ENCODE measurements at places on chromosomes 12 and 14.
A peak's percentile ranks its signal among the peaks of the same experiment; 100 is the strongest.

DNA sequence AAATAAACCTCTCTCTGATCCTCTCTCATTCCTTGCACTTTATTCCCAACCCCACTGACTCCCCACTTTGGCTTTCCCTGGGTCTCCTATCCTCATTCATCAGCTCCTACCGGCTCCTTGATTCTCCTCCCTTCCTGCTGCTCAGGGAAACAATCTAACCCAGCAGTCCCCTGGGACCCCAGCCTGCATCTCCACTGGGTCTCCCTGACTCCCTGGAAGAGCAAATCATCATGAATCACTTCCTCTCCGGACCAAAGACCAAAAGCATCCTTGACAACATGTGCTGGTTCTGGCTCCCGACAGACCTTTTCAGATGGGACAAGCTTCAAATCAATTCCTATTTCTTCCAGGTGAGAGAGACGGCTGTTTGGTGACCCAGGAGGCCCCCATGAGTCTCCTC, 76.6 kb downstream of the HSPB8 start:
- DNase-seq = no peak

DNA sequence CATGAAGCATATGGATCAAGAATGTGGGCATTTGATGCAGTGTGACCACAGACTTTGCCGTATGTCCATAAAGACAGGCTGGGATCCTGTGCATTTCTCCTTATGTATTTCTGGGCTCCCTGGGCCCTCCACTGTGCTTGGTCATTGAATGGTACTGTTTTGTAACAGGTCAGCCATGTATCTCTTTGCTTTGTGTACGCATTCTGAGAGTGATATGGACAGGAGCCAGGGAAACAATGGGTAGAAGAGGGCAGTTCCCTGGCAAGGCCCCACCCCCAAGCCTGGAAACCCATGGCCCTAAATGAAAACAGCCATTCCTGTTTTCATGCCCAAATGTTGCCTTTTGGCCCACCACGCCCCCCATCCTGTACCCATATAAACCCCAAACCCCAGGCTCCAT, 15.2 kb upstream of the FBXO34 start:
- DNase-seq = no peak

DNA sequence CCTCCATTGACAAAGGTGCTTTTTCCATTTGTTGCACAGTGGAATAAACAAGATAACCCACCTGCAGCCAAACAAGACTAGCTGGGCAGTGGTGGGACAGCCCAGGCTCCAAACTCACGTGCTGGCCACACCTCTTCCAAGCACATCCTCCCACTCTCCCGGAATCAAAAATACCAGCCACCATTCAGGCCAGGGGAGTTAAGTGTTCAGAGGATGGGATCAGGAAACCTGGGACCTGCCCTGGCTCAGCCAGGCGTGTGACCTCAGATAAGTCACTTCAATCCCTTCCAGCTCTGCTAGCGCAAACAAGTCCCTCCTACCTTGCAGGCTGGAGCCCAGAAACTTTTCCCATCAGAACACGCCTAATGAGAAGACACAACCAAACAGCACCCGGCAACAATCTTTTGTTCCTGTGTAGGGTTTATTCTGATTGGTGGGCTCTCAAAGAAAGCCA, 43.3 kb downstream of the ACTN1 start:
- no peak for DNase-seq

GRCh38 chr14:100440207-100440631, 117.1 kb downstream of the SLC25A47 start:
- peak; percentile 38 for DNase-seq

DNA sequence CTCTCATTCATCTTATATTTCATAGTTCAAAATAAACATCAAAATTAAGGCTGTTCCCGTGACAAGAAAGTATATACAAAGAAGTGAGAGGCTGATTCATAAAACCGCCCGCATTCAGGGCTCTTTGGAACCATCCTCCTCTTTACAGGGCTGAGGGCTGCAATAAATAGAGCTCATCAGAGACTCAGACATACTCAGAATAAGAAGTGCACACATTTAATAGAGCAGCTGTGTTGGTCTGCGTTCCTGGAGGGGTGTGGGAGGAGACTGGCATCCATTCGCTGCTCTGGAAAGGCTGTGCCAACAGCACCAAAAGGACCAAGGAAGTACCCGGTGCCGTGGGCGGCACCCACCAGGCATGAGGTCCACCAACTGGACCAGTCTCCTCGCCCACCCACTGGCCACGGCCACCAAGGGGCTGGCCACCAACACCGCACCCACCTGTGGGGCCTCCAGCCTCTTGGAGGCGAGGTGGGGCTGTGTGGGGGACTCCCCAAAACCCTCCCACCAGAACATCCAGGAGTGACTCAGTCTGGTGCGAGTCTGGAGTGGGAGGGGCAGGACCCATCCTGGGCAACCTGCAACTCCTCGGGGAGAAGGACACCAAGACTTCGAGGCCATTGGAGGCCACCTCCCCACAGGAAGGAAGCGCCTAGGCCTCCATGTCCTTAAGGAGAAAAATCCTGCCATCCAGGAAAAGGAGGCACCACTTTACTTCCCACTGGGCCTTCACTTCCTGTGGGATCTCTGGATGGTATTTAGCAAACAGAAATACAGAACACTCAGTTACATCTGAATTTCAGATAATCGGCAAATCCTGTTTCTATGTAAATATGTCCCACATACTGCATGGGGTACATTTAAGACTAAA, 32.7 kb downstream of the VCPKMT start:
- DNase-seq = peak; percentile 58

DNA sequence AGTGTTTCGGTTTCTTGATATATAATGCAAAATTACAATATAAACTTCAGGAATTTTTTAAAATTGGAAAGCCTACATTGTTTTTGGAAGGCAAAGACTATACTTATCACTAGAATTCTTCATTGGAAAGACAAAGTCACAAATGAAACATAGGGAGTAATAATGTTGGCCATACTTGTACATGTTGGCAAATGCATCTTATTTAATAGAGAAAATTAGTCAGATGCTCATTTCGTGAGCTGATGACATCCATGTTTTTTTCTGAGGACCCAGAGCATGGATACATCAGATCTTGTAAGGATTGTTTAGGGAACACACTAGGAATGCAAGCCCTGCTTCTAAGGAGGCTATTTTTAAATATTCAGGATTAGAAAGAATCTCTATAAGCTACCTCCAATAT, 4.6 kb upstream of the SLC15A5 start:
- no peak for DNase-seq

DNA sequence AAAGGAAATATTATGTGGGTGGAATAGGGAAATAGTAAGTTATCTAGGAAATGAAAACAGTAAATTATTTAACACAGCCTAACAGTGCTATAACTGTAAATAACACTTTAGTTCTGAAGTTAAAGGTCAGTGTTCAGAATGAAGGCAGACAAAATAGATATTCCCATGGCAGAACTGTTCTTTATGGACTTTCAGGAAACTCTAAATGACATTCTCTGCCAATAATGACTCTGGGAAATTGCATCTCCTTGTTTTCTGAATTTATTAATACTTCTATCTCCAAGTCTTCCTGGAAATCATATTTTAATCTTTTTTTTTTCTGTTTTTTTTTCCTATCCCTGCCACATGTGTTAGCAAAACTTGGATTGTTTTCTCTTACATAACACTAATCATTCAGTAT, 101.4 kb downstream of the PDE3A start:
- no peak for DNase-seq

GRCh38 chr14:40447017-40447416, 1014.8 kb upstream of the FBXO33 start:
- DNase-seq = no peak

GRCh38 chr12:4849115-4849541, 60.6 kb upstream of the KCNA1 start:
- DNase-seq = no peak

DNA sequence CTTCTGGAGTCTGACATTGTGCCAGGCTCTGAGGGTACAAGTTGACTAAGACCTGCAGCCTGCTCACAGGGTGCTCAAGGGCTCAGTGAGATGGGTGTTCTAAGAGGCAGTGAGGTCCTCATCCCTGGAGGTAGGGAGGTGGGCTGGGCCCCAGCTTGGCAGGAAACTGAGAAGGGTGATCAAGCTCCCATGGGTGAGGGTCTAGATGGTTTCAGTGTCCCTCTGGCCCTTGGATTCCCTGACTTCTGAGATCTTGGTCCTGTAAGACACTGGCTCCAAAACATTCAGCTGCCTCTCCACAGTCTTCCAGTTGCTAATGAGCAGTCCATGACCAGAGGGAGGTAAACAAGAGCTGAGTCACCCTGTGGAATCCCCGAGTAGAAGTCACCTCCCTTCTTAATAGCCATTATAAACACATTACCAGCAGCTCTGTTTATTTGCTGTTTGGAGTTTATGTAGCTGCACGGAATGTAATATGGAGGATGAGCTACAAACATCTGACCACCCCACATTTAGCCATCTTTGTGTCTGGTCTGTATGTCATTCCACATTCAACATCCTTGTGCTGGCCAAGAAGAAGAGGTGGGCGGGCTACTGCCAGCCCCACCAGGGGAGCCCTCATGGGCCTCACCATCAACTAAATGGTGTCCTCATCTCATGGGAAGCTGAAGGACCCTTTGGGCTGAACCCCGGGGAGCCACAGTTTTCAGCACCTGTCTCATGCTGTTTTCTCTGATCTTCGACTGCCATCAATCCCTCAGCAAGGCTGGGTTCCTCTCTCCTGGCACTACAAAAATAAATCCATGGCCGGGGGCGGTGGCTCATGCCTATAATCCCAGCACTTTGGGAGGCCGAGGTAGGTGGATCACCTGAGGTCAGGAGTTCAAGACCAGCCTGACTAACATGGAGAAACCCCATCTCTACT, 37.2 kb upstream of the BDKRB2 start:
- DNase-seq = no peak

- DNase-seq = no peak
Measured at GRCh38 chr12:123645380-123645779, 11.8 kb downstream of the GTF2H3 start.

DNA sequence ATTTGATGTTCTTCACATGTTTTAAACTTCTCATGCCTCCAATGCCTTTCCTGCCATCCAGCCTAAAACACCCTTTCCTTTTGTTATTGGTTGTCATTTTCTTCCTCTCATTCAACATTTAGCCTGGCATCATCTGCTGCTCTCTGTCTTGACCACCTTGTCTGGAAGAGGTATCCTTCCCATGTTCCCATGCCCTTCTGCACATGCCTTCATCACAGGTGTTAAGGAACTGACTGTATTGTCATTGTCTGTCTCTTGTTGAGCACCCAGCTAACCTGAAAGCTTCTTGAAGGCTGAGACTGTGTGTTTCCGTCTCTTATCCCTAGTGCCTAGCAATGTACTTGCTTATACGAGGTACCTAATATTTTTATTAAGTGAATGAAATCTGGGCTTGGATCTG, 4.5 kb upstream of the LRP1 start:
- no peak for DNase-seq

- DNase-seq = peak; percentile 63
Measured at GRCh38 chr12:2813214-2814185, 1.0 kb downstream of the ITFG2 start.

DNA sequence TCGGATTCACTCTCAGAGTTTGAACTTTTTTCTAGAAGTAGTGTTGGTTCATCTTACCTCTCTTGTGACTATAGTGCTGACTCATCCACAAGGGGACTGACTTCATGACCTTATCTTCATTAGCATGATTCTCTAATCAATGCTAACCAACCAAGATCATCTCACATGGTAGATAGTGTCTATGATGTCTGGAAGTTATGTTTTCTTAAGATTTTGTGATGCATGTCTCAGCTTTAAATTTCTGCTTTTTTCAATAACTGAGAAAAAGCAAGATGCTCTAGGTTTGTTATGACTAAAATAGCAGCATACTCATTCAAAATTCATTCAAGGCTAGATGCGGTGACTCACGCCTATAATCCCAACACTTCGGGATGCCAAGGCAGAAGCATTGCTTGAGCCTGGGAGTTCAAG, 12.3 kb upstream of the SLC35E3 start:
- no peak for DNase-seq

- no peak for DNase-seq
Measured at GRCh38 chr12:85325442-85325841, 45.4 kb downstream of the ALX1 start.

GRCh38 chr12:63944034-63944579, 99.6 kb downstream of the SRGAP1 start:
- DNase-seq = no peak

DNA sequence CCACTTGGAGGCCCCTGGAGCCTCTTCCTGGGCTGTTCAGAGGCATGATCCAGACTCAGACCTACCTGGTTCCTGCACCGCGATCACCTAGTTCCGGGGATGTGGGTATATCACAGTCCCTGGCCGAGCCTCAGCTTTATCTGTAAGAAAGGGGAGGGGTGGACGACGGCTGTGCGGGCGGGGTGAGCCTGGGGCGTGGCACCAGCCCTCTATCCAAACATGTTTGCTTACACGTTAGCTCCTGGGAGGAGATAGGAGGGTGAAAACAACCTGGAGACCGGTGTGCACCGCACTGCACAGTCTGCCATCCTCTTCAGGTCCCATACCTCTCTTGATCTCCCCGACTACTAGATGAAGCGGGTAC, 1.2 kb downstream of the ANKRD9 start:
- no peak for DNase-seq

DNA sequence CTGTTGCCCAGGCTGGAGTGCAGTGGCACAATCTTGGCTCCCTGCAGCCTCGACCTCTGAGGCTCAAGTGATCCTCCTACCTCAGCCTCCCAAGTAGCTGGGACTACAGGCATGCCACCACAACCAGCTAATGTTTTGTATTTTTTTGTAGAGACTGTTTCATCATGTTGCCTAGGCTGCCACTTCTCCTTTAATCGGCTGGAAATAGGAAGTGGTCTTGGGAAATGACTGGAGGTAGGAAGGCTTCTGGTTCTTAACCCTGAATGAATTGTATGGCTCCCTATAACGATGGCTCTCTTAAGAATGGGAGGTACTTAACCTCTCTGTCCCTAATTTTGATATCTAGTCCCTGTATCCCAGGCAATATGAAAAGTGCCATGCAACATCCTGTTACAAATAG, 113.9 kb upstream of the USP15 start:
- DNase-seq = no peak

DNA sequence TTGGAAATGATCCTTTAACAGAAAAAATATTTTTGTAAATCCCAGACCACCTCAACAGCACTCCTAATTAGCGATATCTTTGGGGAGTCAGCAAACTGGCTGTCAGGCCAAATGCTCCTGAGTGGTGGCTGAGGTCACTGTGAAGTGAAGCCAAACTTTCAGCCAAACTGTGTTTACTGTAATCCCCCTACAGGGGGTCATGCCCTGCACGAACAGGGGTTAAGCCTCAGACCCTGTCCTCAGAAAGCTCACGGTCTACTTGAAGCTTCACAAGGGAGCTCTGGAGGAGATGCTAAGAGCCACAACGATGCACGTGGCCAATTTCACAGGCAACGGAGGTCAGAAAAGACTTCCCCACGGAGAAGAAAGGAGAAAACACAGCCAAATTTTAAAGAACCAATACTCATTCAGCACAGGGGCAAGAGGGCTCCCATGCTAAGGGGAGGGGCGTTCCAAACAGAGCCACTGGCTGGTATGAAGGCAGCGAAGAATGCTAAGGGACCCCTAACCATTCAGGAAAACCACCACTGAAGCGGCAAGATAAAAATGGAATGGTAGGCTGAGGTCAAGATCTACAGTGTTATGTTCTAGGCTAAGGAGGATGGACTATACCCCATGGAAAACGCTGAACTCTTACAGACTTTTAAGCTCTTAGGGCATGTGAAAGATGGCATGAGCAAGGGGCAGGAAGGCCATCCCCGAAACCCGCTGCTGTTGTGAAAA, 105.4 kb downstream of the ITPR2 start:
- no peak for DNase-seq

Data from activated CD4-positive, alpha-beta memory T cell treated with anti-CD3 and anti-CD28 coated beads, Interleukin-2, amount 10 ng/mL, durations not matched to agents 7 days and 5 days (primary cell).